ENCODE measurements at places on chromosomes 7 and 10. TPM values are rescaled to one million over a fixed set of nuclear protein-coding genes. Genes with fewer than 3 reads are reported as not detected.

Gene MLXIPL
- 109 TPM for total RNA-seq

Gene NKX1-2
- total RNA-seq, result not detected

Gene CTBP2
- total RNA-seq, result 53.1 TPM

Gene LRRD1
- 0.16 TPM for total RNA-seq

Gene UCMA
- not detected for total RNA-seq

Gene TRIM50
- total RNA-seq, result not detected

Gene EBF3
- total RNA-seq, result 6.6 TPM

Gene CFAP43
- 8.5 TPM for total RNA-seq

Gene ABCC2
- total RNA-seq, result 2.0 TPM

Gene TRPV5
- not detected for total RNA-seq

Gene SPDYE1
- not detected for total RNA-seq
